ENCODE measurements at places on chromosomes 4 and X. TPM values are rescaled to one million over a fixed set of nuclear protein-coding genes. Genes with fewer than 3 reads are reported as not detected.

The BEX2 gene
- polyA plus RNA-seq: 3.9 TPM

The CSN1S1 gene
- 12.7 TPM for polyA plus RNA-seq

The OTOP1 gene
- not detected for polyA plus RNA-seq

The GAGE1 gene
- not detected for polyA plus RNA-seq

The SUPT20HL2 gene
- not detected for polyA plus RNA-seq

The BTC gene
- polyA plus RNA-seq: 0.45 TPM

The REPS2 gene
- 9.1 TPM for polyA plus RNA-seq

The FOXO4 gene
- polyA plus RNA-seq: 9.1 TPM

The SMIM10L2A gene
- 1.0 TPM for polyA plus RNA-seq

The ANK2 gene
- 26.1 TPM for polyA plus RNA-seq

The FREM3 gene
- 0.01 TPM for polyA plus RNA-seq

The ARL13A gene
- polyA plus RNA-seq: not detected

The TSC22D3 gene
- polyA plus RNA-seq: 171 TPM

The BEX1 gene
- polyA plus RNA-seq: 22.1 TPM

Data from adipose tissue (tissue), 3 donors.